Activated gamma-delta T cell treated with Interleukin-2 at 50 U/mL for 16 hours (primary cell): ENCODE measurements at places on chromosomes 5 and 9.

DNA sequence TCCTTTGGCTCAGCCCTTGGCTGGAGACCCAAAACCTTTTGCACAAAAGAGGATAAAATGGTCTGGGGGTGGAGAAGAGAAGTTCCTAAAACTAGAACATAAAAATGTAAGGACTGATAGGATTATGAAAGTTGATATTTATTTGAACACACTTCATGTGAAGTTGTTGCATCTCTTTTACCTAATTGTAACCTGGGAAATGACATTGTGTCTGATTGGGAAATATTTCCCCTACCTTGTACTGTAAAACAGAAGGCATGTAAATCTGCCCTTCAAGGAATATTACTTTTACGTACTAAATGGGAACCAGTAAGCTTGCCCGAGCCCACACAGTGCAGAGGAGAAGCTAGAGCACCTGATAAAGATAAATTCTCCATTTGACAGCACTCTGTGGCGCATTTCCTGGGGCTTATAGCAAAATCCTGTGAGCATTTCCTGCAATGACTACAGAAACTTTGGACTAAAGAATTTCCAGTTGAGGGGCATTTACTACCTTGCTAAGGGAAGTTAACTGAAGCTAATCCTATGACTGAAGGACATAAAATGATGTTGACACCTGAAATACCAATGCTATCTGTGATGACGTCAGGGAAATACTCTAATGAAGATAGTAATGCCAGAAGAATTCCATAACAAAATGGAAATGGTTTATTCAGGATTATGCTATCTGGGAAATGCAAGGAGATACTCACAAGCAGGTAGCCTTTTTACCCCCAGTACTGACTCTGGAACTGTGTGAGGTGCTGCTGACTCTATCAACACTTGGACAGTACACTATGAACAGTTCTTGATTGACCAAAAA lies 78.3 kb upstream of the LIFR start:
- DNase-seq, result no peak

DNA sequence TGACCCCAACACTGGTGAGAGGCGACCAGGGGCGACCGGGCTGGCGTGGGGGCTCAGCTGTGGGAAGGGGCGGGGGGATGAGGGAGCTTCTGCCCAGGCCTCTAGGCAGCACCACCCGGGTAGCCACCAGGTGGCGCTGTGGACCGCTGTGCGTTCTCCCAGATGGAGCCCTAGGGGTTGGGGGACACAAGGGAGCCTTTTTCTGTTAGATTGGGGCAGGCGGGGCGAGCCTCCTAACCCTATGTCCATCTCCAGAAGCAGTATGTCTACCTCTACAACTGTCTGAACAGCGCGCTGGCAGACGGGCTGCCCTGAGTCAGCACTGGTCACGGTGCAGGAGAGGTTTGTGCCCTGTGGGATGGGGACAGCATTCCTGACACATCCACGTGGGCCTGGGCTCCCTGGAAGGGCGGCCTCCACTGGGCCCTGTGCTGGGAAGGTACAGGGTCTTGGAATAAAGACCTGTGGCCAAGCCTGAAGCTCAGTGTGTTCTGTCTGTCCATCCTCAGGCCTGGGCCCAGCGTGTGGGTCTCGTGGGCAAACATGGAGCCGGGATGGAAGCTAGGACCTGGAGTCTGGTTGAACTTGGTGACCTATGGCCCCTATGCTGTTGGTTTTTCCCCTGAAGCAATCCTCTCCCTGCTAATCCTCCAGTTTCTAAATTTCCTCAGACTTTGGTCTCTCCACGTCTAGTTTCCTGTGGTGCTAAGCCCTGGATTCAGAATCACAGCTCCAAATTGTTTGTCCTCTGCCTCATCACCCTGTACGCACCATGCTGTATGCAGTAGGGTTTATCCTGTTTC lies 23.1 kb upstream of the SPTLC1 start:
- DNase-seq, result peak; percentile 66

DNA sequence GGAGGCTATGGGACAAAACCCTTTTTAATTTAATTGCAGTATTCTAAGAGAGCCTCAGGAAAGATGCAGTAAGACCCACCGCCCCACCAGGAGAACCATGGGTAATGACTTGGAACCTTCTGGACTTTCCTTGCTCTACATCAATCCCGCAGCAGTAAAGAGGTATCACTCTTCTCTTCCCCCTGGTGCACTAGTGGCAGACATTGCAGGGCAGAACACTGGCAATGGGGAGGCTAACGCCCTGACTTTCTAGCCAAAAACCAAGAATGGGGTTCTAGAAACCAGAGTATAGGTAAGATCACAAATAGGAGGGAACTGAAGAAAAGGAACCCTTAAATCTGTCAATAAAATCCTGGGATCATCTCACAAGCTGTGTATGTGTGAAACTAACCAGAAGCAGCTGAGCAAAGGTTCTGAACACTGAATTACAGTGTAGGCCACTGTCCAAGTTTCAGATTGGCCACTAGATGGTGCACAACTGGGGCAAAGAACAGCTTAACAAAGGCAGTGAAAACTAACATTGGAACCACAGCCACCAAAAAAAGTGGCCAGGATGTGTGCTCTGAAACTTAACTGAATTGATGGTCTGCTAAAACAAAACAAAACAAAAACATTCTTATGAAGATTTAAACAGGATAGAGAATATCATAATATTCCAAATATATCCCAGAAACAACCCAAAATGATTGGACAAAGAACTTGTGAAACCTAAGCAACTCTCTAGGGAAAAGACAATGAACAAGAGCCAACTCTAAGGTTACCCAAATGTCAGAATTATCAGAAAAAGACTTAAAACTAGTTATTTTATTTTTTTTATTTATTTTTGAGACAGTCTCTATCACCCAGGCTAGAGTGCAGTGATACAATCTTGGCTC lies 6.6 kb upstream of the FAM151B start:
- DNase-seq, result no peak

GRCh38 chr9:13478160-13478559 lies 198.7 kb upstream of the MPDZ start:
- no peak for DNase-seq

GRCh38 chr9:132032238-132032950 lies 47.3 kb downstream of the MED27 start:
- no peak for DNase-seq
